ENCODE measurements at places on chromosomes 13 and 19. TPM values are rescaled to one million over a fixed set of nuclear protein-coding genes. Genes with fewer than 3 reads are reported as not detected.

DNA sequence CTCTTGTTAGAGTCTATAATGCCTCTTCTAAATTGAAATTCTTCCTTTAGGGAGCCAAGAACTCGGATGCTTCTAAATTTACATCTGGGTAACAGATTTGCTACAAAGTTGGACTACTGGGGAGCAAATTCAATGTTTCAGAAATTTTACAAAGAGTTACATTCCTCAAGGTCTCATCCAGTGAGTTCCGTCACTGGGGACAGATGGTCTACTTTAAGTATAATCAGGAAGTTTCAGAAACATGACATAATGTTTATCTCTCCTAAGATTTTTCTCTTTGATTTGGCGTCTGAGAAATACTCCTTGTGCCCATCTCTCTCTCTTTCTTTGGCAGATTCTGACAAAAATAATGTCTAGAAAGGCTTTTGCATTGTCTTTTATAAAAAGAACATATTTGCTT, 81.5 kb upstream of the MBNL2 start:
- no peak overlapping the region for H3K4me3 ChIP-seq
- DNase-seq: no peak
- H3K36me3 ChIP-seq: no peaks in the 10 kb centered on the region
- H3K27ac ChIP-seq: no peak overlapping the region

Gene LILRA1
- total RNA-seq: not detected

- DNase-seq: no peak
- no peak overlapping the region for H3K27ac ChIP-seq
- no peak overlapping the region for H3K4me3 ChIP-seq
These were observed 8.4 kb upstream of the PTPRS start for GRCh38 chr19:5349041-5349440.

DNA sequence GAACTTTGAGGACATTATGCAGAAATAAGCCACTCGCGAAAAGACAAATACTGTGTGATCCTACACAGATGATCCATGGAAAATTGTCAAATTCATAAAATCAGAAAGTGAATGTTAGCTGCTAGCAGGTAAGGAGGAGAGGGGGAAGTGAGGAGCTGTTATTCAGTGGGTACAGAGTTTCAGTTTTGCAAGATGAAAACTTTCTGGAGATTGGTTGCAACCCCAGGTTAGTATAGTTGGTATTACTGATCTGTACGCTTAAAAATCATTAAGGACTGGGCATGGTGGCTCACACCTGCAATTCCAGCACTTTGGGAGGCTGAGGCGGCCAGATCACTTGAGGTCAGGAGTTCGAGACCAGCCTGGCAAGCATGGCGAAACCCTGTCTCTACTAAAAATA, 17.9 kb downstream of the ZNF101 start:
- no peak for DNase-seq
- H3K36me3 ChIP-seq: peaks cover 3% of the 10 kb centered on the region
- no peak overlapping the region for H3K27ac ChIP-seq
- H3K4me3 ChIP-seq: no peak overlapping the region
- no peaks in the 10 kb centered on the region for H3K27me3 ChIP-seq

DNA sequence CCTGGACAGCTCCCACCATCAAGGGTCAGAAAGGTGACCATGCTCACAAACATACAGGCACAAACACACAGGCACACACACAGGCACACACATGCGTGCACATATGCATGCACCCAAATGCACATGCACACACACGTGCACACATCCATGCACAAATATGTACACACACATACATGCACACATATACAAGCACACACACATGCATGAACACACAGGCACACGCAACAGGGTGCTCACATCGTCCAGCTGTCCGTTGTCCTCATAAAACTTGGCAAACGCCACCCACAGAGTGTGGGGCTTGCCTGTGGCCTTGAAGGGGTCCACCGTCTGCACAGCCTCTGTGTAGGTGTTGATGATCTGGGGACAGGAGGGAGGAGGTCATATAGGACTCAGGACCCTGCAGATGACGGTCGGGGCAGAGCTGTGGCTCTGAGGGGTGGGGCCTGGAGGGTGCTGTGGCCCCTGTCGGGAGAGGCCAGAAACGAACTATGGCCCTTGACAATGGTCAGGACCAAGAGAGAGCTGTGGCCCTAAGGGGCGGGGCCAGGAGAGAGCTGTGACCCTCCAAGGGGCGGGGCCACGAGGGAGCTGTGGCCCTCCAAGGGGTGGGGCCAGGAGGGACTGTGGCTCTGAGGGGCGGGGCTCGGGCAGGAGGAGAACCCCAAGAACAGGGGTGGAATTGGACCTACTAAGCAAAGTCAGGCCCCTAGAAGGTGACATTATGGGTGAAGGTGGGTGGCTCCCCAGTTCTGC, 6.2 kb downstream of the XAB2 start:
- no peaks in the 10 kb centered on the region for H3K36me3 ChIP-seq
- peaks cover 3% of the 10 kb centered on the region for H3K4me1 ChIP-seq
- no peak overlapping the region for H3K4me3 ChIP-seq
- no peaks in the 10 kb centered on the region for H3K27me3 ChIP-seq
- DNase-seq: peak; percentile 71
